ENCODE measurements at places on chromosomes 7 and 10.

DNA sequence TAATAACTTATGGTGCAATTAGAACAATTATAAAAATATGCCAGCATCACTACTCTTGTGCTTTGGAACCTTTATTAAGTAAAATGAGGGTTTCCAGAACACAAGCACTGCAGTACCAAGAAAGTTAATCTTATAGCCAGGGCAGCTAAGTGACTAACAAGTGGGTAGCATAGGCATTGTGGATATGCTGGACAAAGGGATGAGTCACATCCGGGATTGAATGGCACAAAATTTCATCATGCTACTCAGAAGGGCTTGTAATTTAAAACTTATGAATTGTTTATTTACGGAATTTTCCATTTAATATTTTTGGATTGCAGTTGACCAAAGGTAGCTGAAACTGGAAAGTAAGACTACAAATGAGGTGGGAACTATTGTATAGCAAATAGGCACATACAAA lies 250.6 kb downstream of the C7orf25 start:
- no peak for DNase-seq

- DNase-seq = no peak
Measured at GRCh38 chr10:70807556-70807955, 8.2 kb upstream of the SGPL1 start.

DNA sequence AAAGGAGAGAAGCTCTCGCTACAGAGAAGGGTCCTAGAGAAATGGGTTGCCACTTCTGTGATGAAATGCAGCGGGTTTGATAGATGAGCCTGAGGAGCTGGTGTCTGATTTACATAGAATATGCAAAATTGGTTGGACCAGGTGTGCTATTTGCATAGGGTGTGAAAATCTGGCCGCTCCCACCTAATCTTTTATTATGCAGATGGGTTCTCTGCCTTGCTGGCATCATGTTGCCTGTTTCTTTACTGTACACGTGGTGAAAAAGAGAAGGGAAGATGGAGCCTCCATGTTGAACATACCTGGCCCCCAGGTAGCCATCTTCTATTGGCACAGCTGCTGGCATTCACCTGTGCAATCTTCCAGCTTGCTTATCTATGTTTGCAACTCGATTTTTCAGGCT lies 212.2 kb downstream of the ANKRD7 start:
- DNase-seq = no peak

- DNase-seq = no peak
Measured at GRCh38 chr10:77836299-77836820, 90.2 kb downstream of the DLG5 start.

GRCh38 chr10:132310701-132311337 lies 3.1 kb upstream of the STK32C start:
- no peak for DNase-seq

DNA sequence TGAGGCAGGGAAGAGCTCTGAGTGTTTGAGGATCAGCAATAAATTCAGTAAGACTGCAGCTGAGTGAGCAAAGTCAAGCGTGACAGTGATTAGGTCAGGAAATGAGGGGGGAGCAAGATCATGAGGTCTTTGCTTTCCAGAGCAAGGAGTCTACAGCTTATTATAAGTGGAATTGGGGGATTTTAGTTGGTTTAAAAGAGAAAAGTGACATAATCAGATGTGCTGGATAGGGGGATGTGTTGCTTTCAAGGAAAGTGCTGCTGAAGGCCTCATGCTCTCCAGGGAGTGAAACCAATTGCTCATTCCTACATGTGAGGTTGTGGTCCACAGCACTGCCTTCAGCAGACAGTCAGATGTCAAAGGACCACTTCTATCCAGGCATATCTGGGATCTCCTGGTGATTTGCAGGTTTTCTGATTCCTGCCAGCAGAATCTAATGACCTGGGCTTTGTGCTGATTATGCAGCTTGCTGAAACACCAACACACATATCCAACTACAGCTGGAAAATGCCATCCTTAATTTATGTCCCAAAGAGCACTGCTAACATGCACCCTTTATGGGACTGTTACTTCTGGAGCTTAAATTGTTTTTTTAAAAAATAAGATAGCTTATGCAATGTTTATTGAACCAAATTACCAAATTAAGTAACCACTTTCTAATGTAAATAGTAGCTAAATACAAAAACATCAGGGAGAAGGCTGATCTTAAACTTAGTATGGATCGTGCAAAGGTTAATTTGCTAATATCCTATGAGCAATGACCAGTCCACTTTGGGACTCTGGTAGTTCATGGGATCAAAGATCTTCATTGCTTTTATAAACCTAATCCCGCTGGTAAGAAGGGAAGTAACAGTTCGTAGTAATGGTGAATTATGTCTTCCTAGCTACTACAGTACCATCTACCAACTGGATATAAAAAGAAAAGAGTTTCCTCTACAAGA lies 607.6 kb downstream of the KCNMA1 start:
- DNase-seq = no peak

GRCh38 chr10:122142641-122143237 lies 128.4 kb upstream of the BTBD16 start:
- no peak for DNase-seq

DNA sequence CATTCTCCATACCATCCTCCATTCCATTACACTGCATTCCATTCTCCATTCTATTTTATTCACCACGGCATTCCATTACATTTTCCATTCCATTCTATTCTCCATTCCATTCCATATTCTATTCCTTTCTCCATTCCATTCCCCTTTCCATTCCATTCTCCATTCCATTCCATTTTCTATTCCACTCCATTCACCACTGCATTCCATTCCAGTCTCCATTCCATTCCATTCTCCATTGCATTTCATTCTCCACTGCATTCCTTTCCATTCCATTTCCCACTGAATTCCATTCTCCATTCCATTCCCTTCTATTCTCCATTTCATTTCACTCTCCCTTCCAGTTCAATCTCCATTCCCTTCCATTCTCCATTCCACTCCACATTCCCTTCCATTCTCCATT lies 79.6 kb downstream of the NSUN6 start:
- no peak for DNase-seq

DNA sequence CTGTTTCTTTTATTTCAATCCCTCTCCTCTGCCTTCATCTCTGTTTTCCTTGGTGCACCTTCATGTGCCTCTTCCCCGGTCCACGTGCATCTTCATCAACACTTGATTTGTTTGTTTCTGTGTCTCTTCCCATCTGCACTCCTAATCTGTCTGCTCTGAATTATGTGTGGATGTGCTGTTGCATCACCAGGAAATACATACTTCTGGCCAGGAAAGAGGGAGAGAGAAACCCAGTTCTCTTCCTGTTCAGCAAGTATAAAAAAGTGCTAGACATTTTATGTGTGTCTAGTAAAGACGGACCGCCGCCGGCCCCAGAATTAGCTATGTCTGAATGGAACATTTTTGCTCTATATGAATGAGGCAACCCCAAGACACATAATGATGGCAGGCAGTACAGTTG lies 93.8 kb downstream of the CALD1 start:
- no peak for DNase-seq

GRCh38 chr10:86665868-86666267 lies 2.4 kb upstream of the LDB3 start:
- no peak for DNase-seq

GRCh38 chr10:86229811-86230556 lies 136.6 kb downstream of the GRID1 start:
- no peak for DNase-seq

GRCh38 chr7:142445019-142445686 lies 187.3 kb upstream of the PRSS58 start:
- no peak for DNase-seq

- no peak for DNase-seq
Measured at GRCh38 chr7:48933549-48934085, 9.3 kb downstream of the CDC14C start.

- DNase-seq = no peak
Measured at GRCh38 chr10:79353000-79353406, 5.7 kb downstream of the PPIF start.

- DNase-seq = no peak
Measured at GRCh38 chr10:129690248-129691070, 223.4 kb downstream of the MGMT start.

- no peak for DNase-seq
Measured at GRCh38 chr10:5970527-5970926, 6.8 kb downstream of the IL15RA start.

Measured in NCI-H2081 treated with DMSO at 0.1 percent for 48 hours (cell line).